ENCODE measurements at places on chromosomes 13 and 19.

DNA sequence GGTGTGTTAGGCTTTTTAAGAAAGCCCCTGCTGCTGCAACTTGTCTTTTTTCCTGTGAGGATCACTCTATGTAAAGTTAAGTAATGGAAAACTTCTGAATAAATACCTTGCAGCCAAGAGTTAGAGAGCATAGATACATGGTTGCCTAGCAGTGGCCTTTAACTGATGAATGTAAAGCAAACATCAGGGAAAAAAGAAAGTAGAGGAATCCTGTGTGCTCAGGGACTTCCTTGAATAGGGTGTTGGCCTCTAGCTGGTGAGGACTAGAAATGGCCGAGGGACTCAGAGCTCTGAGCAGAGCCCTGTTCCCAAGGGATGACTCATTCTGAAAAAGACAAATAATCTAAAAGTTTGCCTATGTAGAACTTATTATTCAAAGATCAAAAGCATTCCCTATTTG lies 135.7 kb downstream of the MIPEP start:
- DNase-seq, result no peak

GRCh38 chr19:7385062-7385461 lies 36.3 kb downstream of the ARHGEF18 start:
- DNase-seq, result no peak

DNA sequence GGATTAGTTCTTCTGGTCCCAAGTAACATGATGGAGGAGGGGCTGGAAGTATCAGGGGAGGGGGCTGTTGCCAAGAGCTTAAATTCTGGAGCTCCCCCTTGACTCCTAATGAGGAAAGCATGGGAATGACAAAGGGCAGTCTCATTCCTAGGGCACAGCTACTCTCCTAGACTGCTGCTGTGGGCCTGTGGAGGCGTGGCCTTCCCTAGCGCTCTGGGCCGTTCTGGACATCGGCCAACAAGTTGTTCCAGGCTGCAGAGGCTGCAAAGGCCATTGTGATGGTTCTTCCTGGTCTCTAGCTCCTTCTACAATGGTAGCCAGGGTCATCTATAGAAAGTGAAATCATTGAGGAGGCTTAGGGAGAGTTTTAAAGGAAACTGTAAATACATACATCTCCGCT lies 916.6 kb downstream of the DIAPH3 start:
- no peak for DNase-seq

- DNase-seq, result no peak
These were observed 51.6 kb downstream of the SOX1 start for GRCh38 chr13:112118451-112119064.

DNA sequence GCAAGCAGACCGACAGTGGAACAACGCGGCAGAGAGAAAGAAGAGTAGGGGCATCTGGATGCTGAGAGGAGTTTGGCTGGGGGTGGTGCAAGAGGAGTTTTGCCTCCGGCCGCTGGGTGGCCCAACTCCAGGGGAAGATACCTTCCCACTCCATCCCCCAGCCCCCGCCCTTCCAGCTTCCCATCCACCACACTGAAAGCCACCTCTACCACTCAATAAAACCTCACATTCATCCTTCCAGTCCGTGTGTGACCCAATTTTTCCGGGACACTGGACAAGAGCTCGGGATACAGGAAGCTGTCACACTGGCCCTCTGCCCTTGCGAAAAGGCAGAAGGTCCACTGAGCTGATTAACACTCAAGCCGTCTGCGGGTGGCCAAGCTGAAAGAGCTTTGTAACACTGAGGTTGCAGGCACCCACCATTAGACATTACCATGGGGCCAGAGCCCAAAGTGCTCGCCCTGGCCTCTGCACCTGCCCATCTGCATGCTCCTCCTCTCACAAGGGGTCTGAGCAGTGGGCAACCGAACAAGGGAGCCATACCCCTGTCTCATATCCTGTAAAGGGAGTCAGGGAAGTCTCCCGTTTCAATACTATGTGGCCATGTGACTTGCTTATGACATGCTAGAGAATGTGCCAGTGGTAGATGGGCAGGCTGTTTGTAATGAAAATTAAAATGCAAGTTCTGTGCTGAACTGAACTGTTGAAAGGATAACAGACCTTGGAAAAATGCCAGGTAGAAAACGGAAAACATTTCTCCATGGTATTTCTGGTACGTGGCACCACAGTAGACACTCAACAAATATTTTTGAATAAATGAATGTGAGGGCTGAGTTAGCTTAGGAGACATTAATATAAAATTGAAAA lies 205.1 kb upstream of the STARD13 start:
- no peak for DNase-seq

- no peak for DNase-seq
These were observed 91.5 kb upstream of the FRY start for GRCh38 chr13:31940076-31940475.

GRCh38 chr19:10891405-10892086 lies 20.2 kb downstream of the CARM1 start:
- no peak for DNase-seq

DNA sequence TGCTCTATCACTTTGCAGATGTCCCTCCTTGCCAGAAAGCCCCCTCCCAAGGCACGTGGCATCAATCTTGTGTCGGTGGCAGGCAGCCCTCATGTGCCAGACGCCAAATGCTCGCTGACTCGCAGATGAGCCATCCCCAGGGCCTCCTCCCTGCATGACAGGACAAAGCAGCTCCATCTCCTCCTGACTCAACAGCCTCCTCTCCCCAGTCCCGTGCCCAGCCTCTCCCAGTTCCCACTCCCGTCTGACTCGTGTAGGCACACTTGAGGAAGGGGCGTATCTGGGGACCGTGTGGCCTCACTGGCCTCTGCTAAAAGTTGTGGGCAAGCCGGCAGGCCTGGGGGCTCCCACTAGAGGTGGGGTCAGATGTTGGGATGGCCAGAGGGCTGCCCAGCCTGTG lies 133.6 kb downstream of the STK24 start:
- DNase-seq, result no peak

DNA sequence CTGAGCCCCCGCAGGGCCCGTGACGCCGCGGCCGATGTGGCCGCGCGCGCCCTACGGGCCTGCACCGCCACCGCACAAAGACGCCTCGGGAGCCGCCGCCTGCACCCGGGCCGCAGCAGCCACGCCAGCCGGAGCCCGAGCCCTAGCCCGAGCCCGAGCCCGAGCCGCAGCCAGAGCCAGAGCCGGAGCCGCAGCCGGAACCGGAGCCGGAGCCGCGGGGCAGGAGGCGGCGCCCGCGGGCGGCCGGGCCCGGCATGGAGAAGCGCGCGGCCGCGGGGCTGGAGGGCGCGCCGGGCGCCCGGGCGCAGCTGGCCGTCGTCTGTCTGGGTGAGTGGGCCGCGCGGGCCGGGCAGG lies 379 bp downstream of the LRP3 start:
- no peak for DNase-seq
